Activated T-helper 17 cell treated with anti-CD3 and anti-CD28 coated beads, Interleukin-2, amount 50 U/mL, for 72 hours (primary cell): ENCODE measurements at places on chromosomes 6 and 20. TPM values are rescaled to one million over a fixed set of nuclear protein-coding genes. Genes with fewer than 3 reads are reported as not detected.

DNA sequence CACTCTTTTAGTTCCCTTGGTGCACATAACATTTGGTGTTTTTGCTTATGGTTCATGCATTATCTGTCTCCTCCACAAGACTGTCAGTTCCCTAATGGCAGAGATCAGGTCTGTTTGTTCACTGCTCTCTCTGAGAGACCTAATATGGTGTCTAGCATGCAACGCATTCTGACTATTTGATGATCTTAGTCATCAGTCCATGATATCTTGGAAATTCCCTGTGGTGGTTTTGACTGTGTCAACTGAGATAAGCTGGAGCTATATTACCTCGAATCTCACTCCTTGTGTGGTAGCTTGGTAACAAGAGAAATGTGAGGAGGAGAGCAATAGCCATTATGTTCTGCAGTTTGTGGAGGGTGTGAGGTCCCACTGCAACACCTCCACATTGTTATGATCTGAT lies 229.8 kb downstream of the FRK start:
- no peak for ATAC-seq

GRCh38 chr6:7052443-7053011 lies 55.2 kb upstream of the RREB1 start:
- ATAC-seq, result peak; percentile 31

- ATAC-seq, result no peak
Measured at GRCh38 chr20:50868509-50869495, 62.4 kb downstream of the ADNP start.

GRCh38 chr20:49323622-49324238 lies 45.9 kb upstream of the ZNFX1 start:
- ATAC-seq, result peak; percentile 93

GRCh38 chr6:136014454-136015437 lies 163.2 kb downstream of the PDE7B start:
- no peak for ATAC-seq

DNA sequence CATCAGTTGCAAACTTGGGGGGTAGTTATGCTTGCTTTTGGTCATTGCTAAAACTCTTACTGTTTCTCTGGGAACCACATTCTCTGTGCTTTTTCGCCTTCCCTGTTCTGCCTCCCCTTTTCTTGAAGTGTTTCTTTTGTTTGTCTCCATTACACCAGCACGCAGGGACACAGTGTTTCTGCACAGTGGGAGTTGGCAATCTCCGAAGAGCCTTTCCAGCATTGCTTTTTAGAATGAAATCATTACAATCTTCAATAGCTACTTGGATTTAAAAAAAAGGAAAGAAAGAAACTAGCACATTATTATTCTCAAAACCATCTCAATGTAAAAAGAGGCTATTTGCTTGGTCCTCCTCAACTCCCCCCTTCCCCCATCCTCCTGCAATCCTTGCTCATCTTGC lies 536.7 kb upstream of the MMS22L start:
- ATAC-seq, result no peak

GRCh38 chr6:46022106-46022948 lies 6.7 kb upstream of the CLIC5 start:
- ATAC-seq, result peak; percentile 94

- ATAC-seq, result peak; percentile 32
Measured at GRCh38 chr20:49179368-49180277, 8.5 kb downstream of the STAU1 start.

DNA sequence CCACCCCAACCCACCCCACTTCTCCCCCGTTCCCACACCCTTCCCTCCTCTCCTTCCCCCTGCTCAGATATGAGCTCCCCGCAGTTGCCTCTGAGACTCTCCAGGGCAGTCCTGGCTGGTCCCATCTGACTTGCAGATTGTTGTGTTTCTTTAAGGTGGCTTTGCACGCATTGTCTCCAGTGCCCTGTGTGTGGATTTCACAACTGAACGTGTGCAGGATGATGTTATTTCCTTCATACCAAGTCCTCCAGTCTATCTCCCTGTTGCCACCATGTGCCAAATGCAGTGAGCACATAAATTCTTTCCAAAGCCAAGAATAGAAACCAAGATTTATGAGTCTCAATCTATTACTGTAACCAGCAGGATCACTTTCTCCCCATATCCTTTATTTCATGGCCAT lies 79.1 kb downstream of the TMEM242 start:
- no peak for ATAC-seq

DNA sequence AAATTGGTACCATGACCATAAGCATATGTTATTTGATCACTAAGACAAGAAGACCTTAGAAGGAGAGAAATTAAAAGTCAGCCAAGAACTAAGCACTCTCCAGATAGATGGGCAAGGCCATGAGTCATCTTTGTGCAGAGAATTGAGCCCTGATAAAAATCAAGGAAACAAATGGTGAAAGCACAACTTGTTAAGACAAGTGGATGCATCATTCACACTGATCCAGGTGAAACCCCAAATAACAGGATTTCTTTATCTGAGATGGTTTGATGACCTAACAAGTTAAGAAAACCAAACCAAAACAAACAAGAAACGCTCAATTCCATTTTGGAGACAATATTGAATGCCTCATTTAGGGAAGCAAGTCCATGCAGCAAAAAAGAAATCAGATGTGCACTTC lies 121.6 kb downstream of the ADAT2 start:
- ATAC-seq, result no peak

DNA sequence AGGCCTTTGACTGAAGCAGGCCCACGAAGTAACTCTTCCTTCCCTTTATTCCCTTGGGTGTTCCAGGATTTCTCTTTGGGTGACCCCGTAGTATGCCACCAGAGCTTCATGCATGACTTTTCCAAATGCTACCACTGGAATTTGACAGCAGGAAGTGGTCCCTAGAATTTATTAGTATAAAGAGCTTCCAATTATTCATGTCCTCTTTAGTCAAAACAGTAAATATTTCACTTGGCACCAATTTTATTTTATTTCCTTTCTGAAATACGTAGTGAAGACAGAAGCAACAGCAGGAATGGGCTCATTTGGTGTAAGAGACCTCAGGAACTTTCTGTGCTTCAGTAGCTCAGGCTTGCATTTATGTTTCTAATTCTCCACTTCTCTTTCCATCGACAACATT lies 151.3 kb downstream of the LCA5 start:
- ATAC-seq, result no peak

GRCh38 chr6:3803627-3804468 lies 45.3 kb upstream of the FAM50B start:
- peak; percentile 55 for ATAC-seq

The C2 gene
- total RNA-seq, result 4.7 TPM

The CAP2 gene
- not detected for total RNA-seq

The GLP1R gene
- not detected for total RNA-seq
